ENCODE measurements at places on chromosomes 3 and 15.

GRCh38 chr3:123481071-123481470, 32.2 kb upstream of the ADCY5 start:
- DNase-seq = no peak

- no peak for DNase-seq
Measured at GRCh38 chr3:78880603-78881461, 887.0 kb downstream of the ROBO1 start.

GRCh38 chr15:74240002-74240568, 4.0 kb downstream of the CCDC33 start:
- DNase-seq = no peak

GRCh38 chr3:197122394-197122793, 92.8 kb upstream of the MELTF start:
- no peak for DNase-seq

- DNase-seq = no peak
Measured at GRCh38 chr3:138774529-138775253, 60.0 kb downstream of the PIK3CB start.

DNA sequence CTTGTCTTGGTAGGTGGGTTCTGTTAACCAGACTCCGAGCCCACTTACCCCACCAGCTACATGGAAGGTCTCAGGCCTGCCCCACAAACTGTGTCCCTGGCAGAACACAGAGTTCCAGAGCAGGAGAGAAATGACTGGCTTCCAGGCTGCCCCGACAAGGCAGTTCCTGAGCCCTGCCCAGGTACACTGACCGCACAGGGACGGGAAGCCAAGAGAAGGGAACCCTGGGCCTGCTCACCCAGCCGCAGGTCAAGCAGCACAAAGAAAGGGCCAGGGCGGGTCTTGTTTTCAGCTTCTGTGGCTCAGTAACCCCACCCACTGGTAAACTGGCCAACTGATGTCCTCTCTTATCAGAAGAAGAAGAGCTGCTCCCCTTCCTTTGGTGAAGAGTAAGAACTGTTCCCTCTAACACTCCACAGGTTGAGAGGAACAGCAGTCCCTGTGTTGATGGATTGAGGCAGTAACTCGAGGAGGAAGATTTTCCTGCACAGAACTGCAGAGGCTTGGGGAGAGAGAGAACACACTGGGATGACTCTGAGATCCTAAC, 68.4 kb downstream of the CRTC3 start:
- DNase-seq = no peak

- DNase-seq = no peak
Measured at GRCh38 chr3:142028243-142028777, 121.0 kb downstream of the TFDP2 start.

GRCh38 chr15:93803421-93804152, 427.8 kb upstream of the MCTP2 start:
- no peak for DNase-seq

- no peak for DNase-seq
Measured at GRCh38 chr3:76866729-76867408, 173.0 kb upstream of the ROBO2 start.

GRCh38 chr15:48644467-48644826, 1.1 kb downstream of the FBN1 start:
- DNase-seq = no peak

DNA sequence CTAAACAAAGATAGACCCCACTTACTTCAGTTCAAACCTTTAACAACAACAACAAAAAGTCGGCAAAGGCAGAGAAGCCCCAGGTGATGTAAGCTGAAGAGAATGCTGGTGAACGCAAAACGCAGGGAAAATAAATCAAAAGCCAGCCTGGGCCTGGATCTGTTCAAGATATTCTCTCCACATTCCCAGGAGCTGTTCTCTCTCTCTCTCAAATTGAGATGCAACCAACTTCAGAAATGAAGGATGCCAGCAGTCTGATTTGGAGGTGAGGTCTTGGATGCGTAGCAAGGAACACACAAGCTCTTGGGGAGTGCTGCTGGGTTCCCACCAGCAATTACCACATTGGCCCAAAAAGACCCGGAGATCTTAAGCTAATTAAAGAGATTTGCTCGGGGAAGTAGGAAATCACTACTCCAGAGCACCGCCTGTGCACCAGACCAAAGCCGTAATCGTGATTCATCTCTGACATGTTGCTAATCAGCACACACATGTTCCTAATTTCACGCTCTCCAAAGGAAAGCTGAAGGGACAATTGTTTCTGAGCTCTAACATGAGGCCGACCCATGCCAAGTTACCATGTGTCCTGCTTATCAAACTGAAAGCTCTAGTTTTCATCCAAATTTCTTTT, 37.1 kb downstream of the IL17RD start:
- DNase-seq = no peak

DNA sequence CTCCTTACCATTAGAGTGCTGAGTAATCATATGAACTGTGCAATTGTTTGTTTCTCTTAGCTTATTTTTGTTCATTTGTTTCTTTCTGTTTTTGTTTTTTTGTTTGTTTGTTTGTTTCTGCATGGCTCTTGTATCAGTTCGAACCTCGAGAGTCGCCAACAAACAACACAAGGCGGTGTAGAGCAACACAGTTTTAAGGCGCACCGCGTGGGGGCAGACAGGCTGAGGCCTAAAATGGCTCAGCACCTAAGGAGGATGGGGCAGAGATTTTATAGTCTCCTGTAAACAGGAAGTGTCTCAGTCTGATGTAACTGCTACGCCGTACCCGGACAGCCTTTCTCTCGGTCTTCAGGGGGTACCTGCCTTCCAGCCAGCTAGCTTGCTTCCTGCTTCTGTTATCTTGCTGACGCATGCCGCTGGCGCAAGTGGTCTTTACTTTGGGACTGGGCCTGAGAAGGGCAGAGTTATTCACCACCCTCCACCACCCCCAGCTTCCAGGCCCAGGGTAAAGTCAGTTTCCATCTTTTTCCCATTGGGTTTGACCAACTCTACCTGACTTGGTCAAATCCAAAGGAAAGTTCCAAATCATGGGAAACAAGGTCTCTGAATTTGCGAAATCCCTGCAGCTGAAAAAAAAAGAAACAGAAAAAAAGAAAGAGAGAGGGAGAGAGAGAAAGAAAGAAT, 25.8 kb upstream of the MFGE8 start:
- DNase-seq = no peak

DNA sequence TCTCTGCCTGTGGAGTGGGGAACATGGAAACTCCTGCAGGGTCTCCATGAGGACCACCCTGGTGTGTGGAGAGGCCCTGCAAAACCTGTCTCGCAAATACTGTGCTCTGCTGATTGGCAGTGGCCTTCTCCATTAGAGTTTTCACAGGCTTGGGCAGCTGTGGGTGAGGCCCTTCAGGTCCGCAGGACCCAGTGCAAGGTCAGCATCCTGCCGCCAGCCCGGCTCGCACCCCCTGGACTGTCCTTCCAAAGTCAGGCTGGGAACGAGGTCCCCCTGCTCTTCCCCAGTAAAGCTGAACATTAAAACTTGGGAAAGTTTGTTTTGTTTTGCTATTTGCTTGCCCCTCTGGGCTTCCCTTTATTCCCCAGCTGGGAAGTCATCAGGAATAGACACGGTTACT, 85.0 kb upstream of the PLXNA1 start:
- DNase-seq = no peak

- DNase-seq = peak; percentile 41
Measured at GRCh38 chr3:4834403-4834866, 144.8 kb upstream of the BHLHE40 start.

GRCh38 chr15:61199681-61200080, 29.4 kb downstream of the RORA start:
- no peak for DNase-seq

- no peak for DNase-seq
Measured at GRCh38 chr3:24368605-24369004, 126.0 kb downstream of the THRB start.

DNA sequence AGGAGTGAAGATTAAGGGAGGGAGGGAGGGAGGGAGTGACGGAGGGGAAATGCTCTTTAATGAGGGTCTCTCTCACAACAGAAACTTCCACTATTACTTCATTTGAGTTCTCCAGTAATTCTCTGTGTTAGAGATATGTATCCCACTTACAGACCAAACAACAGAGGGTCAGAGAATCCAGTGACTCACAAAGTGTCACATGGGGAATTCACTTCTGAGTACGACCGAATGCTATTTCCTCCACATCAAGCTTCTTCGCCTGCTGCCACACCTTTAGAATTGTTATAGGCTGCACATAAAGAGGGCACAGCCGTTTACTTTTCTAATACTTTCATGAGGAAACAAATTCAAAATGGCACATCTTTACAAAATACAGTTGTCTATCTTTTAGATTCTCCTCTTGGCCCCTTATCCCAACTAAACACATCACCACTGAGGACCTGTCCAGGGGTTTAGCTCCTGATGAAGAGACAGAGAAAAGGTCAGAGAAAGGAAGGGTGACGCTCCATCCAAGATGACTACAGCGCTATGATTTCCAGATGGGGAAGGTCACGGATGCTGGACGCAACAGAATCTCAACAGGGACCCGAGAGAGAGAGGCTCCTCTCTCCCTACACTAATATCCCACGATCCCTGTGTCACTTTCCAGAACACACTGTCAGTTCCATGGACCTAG, 119.0 kb downstream of the XXYLT1 start:
- no peak for DNase-seq
